ENCODE measurements at places on chromosomes 16 and 17. TPM values are rescaled to one million over a fixed set of nuclear protein-coding genes. Genes with fewer than 3 reads are reported as not detected.
A peak's percentile ranks its signal among the peaks of the same experiment; 100 is the strongest.

DNA sequence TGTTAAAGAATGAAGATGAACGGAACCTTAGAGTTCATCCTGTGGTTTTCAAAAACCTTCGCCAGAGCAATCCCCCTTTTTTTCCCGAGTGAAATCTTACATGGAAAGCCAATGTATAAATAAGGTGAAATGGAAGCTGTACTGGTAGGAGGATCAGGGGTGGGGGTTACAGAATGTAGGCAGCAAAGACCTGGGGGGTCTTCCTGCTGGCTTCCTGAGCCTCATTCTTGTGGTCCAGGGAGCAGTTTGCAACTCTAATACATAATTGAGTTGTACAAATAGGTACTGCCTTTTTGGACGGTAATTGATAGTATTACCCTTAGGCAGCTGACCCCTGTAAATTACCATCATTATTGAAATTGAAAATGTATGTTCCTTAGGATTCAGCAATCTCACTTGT lies 34.1 kb downstream of the KSR1 start:
- DNase-seq: no peak

DNA sequence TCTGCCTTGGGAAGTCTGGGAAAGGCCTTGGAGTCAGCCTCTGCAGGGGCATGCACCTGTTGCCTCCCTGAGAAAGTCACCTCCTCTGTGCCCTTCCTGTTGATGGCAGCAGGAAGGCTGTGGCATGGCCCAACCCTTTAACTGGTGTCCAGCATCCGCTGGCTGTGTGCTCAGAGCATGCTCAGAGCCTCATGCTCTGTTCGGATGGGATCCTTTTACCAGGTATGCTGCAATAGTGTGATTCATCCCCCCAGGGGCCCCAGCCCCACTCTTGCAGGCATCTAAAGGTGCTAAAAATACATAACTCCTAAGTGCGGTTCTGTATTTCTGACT lies 24.9 kb downstream of the KLHL36 start:
- DNase-seq: no peak

DNA sequence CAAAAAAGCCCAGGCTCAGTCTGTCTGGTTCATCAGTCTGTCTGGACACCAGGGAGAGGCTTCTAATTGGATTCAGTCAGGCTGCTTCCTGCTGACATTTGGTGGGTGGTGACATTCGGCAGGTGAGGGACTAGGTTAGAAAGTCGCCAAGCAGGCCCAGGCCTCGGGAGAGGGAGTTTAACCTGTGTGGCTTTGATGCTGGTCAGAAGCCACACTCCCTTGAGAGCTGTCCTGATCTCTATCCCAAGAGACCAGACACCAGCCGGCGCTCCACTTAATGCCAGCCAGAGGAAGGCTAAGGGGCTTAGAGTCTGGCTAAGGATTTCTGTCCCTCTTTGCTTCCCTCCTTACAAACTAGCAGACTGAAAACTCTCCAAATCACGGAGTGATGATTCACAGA lies 135.0 kb downstream of the GSG1L start:
- DNase-seq: no peak

GRCh38 chr16:80203821-80204220 lies 337.0 kb upstream of the DYNLRB2 start:
- DNase-seq: no peak

DNA sequence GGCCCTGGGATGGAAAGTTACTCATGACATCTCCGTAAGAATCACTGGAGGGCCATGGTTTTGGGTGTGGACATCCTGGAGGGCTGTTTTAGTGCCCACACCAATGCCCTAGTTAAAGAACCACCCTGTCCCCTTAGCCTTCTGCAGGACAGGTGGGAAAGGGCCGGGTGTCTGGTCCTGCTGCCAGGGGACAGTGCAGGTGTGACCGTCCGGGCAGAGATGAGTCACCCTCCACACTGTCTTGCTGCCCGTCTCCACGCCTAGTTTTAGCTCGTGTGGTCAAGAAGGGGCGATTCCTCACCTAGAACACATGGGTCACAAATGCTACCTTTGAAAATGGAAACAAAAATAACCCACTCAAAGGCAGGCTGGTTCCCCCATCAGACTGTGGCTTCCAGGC lies 17.0 kb downstream of the CEP295NL start:
- DNase-seq: peak; percentile 24

DNA sequence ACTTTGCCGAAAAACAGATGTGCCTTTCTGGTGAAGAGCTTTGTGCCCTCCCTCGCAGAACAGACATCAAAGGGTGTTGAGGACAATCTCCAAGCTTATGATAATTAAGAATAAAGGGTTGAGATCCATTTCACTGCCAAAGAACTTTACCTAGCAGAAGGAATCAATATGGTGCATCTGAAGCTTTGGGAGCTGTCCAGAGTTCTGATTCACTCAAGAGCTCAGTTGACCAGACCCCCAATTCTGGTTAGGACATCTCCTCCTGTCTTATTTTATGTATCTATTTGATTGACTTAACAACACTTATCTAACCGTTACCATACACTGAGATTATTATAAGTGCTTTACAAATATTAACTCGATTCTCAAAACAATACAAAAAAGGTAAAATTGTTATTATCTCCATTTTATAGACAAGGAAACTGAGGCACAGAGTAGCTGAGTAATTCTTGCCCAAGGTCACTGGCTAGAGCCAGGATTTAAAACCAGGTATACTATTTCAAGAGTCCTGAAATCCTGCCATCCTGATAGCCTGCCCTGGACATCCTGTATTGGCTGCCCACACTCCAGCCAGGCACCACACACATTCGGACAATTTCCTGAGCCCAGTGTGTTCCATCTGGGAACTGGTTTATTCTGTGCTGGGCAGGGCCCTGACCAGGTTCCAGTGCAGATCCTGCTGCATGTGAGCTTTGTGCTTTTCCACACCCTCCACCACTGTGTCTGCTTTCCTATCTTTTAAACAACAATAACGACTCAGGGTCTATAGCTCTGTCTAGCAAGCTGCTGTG lies 29.8 kb downstream of the PITPNM3 start:
- DNase-seq: no peak

The ZP2 gene
- total RNA-seq: not detected

DNA sequence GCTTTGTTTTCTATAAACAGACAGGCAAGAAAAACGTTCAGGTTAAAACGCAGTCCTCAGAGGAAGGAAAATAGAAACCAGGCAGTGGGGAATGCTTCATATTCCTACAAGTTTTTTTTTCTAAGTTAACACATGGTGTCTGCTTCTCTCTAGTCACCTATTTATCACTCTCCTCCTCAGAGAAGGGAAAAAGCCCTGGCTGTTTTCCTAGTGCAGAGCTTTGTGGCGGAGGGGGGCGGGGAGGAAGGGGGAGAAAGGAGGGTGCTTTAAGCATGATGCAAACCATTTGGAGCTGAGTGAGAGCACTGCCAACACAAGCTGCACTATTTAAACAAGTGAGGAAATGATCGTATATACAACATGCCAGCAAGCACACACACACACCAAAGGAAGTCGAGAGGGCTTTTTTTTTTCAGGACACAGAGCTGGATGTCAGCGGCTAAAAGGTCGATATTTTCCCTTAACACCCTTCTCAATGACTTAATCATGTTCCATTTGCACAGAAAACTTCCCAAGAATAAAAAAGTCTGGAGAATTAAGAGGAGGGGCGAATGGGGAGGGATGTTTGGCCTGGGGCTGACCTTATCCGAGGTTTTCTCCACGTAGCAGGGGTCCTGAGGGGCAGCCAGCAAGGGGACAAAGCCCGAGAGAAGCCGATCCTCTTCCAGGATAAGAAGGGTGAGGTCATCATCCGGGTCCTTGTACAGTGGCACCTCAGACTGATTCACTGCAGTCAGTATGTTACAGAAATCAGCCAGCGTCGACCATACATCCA lies 117.4 kb downstream of the HIC1 start:
- DNase-seq: no peak

- no peak for DNase-seq
These were observed 2.3 kb downstream of the CDYL2 start for GRCh38 chr16:80802138-80802537.

DNA sequence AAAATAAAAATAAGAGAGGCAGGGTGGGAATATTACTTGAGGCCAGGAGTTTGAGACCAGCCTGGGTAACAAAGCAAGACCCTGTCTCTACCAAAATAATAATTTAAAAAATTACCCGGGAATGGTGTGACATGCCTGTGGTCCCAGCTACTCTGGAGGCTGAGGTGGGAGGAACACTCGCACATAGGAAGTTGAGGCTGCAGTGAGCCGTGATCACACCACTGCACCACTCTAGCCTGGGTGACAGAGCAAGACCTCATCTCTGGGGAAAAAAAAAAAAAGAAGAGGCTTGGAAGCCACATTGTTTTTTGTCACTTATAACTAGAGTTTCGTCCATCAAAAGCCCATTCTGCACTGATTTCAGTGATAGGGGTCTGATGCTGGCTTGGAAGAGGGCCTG lies 3.3 kb upstream of the TMEM235 start:
- no peak for DNase-seq

The KRT28 gene
- not detected for total RNA-seq

GRCh38 chr17:29645515-29646051 lies 22.9 kb upstream of the CORO6 start:
- DNase-seq: no peak

The C17orf100 gene
- total RNA-seq: 1.8 TPM

The RGS9 gene
- 0.54 TPM for total RNA-seq

DNA sequence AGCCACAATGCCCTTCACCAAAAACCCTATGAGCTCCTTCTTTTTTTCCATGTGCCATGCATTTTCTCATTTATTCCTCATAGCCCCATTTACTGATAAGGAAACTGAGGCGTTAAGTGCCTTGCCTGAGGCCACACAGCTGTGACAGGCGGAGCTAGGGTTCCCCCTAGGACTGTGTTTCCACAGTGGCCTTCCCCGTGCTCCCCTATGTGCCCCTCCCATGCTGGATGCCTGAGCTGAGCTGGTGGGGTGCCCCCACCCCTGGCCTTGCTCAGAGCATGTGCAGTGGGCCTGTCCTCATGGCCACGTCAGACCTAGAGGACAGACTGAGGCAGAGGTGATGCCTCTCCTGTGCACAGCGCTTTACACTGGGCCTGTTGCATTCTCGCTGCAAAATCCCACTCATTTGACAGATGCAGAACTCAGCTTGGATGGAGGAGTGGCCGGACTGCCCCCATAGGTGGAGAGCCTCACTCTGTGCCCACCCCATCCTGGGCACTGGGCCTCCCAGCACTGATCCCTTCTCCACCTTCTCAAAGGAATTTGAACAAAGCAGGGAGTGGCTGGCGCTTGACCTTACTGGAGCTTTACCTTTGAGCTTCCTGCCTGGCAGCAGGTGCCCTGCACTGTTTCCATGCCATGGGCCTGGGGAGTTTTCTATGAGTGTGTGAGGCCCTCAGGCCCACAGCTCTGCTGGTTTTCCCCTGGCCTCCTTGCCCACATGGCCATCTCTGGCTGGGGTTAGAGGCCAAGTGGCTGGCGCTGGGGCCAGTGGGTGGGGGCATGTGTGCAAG lies 2.6 kb downstream of the MAP2K3 start:
- DNase-seq: peak; percentile 57

The TEX14 gene
- total RNA-seq: 0.07 TPM

GRCh38 chr16:48814994-48815393 lies 205.0 kb upstream of the N4BP1 start:
- no peak for DNase-seq

The CDC27 gene
- 133 TPM for total RNA-seq

DNA sequence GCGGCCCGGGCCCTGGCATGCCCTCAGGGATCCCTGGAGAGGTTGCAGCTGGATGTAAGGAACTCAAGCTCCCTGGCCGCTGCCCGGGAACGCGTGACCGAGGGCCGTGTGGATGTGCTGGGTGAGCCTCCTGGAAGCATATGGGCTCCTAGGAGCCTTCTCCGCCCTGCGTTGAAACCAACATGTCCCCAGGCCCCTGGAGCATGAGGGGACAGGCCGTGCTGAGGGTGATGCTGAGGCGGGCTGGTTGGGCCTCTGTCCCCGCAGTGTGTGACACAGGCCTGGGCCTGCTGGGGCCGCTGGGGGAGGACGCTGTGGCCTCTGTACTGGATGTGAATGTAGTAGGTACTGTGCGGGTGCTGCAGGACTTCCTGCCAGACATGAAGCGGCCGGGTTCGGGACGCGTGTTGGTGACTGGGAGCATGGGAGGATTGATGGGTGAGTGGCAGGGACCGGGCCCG lies 5.7 kb upstream of the HSD17B1 start:
- DNase-seq: no peak

The C17orf107 gene
- 2.1 TPM for total RNA-seq

- DNase-seq: peak; percentile 46
These were observed 520 bp downstream of the JPT2 start for GRCh38 chr16:1678500-1679098.

GRCh38 chr17:6011206-6011605 lies 59.0 kb upstream of the WSCD1 start:
- DNase-seq: no peak

GRCh38 chr17:62062302-62062701 lies 2.8 kb downstream of the MED13 start:
- DNase-seq: no peak

DNA sequence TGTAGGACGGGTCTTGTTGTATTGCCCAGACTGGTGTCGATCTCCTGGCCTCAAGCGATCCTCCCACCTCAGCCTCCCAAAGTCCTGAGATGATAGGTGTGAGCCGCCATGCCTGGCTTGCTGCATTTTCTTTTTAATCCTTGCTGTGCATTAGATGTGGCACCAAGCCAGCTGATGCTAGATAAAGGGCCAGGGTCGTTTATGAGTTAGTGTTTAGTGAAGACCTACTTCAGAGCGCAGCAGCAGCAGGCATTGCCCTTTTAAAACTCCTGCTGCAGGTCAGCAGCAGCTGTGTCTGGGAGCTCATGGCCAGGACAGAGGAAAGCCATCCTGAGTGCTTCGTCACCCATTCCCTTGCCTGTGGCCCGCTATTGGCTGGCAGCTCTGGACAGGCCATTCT lies 237.3 kb downstream of the CCDC182 start:
- no peak for DNase-seq

GRCh38 chr17:80291260-80291659 lies 30.6 kb downstream of the RNF213 start:
- no peak for DNase-seq

GRCh38 chr16:11669380-11670146 lies 1.3 kb downstream of the SNN start:
- DNase-seq: no peak

The KRT24 gene
- 2.4 TPM for total RNA-seq

DNA sequence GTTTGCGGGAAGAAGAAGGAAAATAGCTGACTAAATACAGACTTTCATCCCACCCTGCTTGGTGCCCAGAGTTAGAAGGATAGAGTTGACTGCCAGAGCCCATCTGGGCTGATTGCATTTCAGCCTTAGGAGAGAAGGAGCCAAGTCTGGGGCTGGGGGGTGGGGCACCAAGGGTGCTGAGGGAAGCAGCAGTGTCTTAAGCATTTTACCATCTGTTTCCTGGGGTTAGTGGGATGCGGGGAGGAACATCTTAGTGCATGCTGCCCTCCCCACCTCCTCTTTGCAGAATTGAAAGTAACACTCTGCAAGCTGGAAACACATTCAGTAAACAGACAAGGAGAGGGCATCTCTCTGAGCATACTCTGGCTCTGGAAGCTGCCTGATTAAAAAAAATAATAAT lies 1.5 kb upstream of the ARL5C start:
- no peak for DNase-seq

GRCh38 chr17:42288803-42289610 lies 709 bp downstream of the STAT5A start:
- no peak for DNase-seq

The SNAI3 gene
- total RNA-seq: 0.34 TPM

The HOXB4 gene
- total RNA-seq: 28.0 TPM

Measured in Calu3 (cell line).